ENCODE measurements at places on chromosomes 5 and 9.

- H3K27ac ChIP-seq = no peak overlapping the region
- DNase-seq = peak; percentile 41
- H3K4me3 ChIP-seq = no peak overlapping the region
- H3K27me3 ChIP-seq = peaks cover 18% of the 10 kb centered on the region
These were observed 133.1 kb downstream of the DOCK8 start for GRCh38 chr9:347667-348292.

DNA sequence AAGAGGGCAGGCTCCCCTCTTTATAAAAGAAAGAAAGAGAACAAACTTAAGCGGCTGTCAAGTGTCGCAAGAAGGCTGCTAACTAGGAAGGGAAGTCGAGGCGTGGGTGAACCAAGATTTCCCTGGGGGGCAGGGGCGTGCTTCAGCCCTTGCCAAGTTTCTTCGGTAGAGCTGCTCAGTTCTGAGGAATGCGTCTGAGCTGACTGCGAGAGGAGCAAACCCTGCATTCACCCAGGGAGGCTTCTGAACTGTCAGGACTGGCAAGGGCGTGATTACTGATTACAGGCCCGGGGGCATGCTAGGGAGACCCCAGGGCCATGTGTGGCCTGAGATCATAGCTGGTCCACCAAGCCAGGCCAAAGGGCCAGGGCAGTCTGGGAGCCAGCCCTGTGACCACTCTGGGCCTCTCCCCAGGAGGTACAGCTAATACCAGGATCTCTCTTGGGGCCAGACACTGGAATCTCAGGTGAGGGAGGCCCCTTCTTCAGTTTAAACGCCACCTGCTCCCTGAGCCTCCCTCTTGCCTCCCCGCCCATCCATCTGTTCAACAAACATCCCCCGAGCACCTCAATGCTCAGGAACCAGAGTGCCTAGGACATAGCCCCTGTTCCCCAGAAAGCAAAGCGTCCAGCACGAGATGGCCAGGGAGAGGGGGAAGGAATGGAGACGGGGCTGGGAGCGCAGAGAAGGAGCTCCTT, 30.9 kb downstream of the SARDH start:
- no peaks in the 10 kb centered on the region for H3K36me3 ChIP-seq
- H3K27ac ChIP-seq = peak overlapping the region; percentile 23
- DNase-seq = peak; percentile 75
- H3K4me3 ChIP-seq = no peak overlapping the region

- H3K36me3 ChIP-seq = no peaks in the 10 kb centered on the region
- no peaks in the 10 kb centered on the region for H3K27me3 ChIP-seq
- H3K4me1 ChIP-seq = peaks cover 21% of the 10 kb centered on the region
These were observed 69.2 kb upstream of the RPS23 start for GRCh38 chr5:82347201-82347865.

DNA sequence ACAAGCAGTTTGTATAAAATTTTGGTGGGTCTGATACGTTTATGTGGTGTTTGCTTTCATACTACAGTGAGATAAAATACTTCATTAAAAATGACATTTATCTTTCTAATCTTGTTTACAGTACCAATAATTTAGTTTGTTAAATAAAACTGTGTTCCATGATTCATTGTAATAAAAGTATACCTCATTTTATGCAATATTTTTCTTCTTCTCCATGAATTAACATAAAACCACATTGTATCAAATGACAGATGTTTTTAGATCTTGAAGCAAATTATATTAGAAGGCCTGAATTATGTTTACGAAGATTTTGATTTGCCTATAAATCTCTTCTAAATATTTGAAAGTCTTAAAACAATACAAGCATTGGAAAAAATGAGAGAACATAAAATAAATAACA, 1443.0 kb upstream of the CDH6 start:
- no peak for DNase-seq
- no peak overlapping the region for H3K4me3 ChIP-seq
- H3K27me3 ChIP-seq = no peaks in the 10 kb centered on the region
- no peak overlapping the region for H3K27ac ChIP-seq
- H3K4me1 ChIP-seq = no peaks in the 10 kb centered on the region
- no peaks in the 10 kb centered on the region for H3K36me3 ChIP-seq

DNA sequence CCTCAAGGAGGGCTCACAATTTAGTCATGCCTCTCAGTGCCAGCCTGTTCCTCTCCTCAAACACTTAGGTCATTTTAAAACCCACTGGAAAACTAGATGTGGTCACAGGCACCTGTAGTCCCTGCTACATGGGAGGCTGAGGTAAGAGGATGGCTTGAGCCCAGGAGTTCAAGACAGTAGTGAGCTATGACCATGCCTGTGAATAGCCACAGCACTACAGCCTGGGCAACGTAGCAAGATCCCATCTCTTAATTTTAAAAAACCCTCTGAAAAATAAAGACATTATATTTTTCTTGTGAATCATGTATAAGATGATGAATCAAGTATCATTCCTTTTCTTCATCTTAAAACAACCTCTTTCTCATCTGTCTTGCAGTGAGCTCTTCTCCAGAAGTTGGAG, 45.8 kb downstream of the KLF4 start:
- H3K4me1 ChIP-seq = peaks cover 3% of the 10 kb centered on the region
- no peaks in the 10 kb centered on the region for H3K36me3 ChIP-seq
- no peak overlapping the region for H3K4me3 ChIP-seq
- no peak for DNase-seq

GRCh38 chr9:7234144-7234543, 476.4 kb downstream of the KDM4C start:
- H3K36me3 ChIP-seq = no peaks in the 10 kb centered on the region
- DNase-seq = peak; percentile 22

DNA sequence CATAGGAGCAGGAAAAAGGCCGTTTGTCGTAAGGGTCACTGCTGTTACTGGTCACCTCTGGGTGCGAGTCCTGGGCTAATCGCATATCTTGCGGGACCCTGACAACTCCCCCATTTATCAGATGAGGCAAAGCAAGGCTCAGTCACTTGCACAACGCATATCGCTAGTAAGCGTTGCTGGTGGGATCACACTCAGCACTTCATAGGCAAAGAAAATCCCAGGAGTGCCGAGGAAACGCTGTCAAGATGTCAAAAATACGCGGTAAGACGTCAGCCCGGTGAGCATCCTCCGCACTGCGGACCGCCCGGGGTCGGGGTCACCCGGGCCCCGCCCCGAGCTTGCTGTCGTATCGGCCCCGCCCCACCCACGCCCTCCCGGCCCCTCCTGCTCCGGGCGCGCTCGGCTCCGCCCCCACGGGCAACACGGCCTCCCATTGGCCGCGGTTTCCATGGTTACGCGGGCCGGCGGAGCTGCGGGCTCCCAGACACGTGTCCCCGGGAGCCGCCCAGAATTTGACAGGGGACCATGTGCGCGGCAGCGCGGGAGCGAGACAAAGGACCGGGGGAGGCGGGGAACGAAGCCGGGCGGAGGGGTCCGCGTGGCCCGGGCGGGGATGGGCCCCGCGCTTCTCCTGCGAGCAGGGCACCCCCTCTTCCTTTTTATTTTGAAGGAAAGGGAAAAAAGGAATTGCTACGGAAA, 80.2 kb upstream of the IER5L start:
- H3K27me3 ChIP-seq = peaks cover 10% of the 10 kb centered on the region
- peak; percentile 83 for DNase-seq
- no peak overlapping the region for H3K27ac ChIP-seq
- H3K36me3 ChIP-seq = no peaks in the 10 kb centered on the region
- peaks cover 5% of the 10 kb centered on the region for H3K4me1 ChIP-seq

GRCh38 chr5:59198365-59198764, 615.5 kb downstream of the RAB3C start:
- DNase-seq = no peak
- H3K36me3 ChIP-seq = no peaks in the 10 kb centered on the region
- H3K27me3 ChIP-seq = peaks cover 6% of the 10 kb centered on the region
- H3K4me1 ChIP-seq = no peaks in the 10 kb centered on the region

DNA sequence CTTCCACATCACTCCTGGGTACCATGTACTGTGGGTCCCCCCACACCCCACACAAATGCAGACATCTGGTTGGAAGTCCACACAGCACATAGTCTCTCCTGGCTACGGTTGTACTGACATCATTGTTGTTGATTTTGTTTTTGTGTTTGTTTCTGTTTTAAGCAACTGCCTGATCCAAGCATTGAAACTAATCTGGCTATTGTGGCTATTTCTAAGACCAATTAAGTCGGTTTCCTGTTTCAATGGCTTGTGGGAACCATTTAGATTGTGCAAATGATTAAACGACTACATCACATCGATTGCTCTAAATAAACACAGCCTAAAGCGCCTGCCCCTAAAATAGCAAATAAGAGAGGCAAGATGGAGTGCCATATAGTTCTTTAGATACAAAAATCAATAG, 226.8 kb upstream of the IRX4 start:
- no peaks in the 10 kb centered on the region for H3K27me3 ChIP-seq
- DNase-seq = no peak
- H3K27ac ChIP-seq = no peak overlapping the region
- no peaks in the 10 kb centered on the region for H3K36me3 ChIP-seq
- no peaks in the 10 kb centered on the region for H3K4me1 ChIP-seq
- H3K4me3 ChIP-seq = no peak overlapping the region

- no peak overlapping the region for H3K4me3 ChIP-seq
- no peaks in the 10 kb centered on the region for H3K36me3 ChIP-seq
- no peaks in the 10 kb centered on the region for H3K4me1 ChIP-seq
- peak; percentile 50 for DNase-seq
- no peak overlapping the region for H3K27ac ChIP-seq
These were observed 113.6 kb downstream of the DEPDC1B start for GRCh38 chr5:60586307-60586901.

DNA sequence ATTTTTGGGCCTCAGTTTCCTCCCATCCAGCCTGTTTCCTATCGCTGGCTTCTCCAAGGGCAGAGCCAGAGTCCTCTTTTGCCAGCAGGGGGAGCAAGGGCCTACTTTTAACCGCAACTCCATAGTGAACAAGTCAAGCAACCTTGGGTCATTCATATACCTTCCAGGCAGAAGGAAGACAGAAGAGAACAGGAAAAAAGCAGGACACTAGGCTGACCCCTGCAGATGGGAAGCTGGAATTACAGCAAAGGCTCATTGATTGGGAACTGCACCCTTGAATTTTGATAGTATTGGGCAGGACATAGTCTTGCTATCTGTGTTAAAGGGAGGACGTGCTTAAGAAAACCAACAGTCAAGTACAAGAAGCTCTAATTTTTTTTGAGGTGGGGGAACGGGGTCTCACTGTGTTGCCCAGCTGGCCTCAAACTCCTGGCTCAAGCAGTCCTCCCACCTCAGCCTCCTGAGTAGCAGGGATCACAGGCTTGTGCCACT, 30.1 kb downstream of the QRFP start:
- peaks cover 8% of the 10 kb centered on the region for H3K4me1 ChIP-seq
- peaks cover 47% of the 10 kb centered on the region for H3K36me3 ChIP-seq
- DNase-seq = peak; percentile 89
- no peaks in the 10 kb centered on the region for H3K27me3 ChIP-seq
- no peak overlapping the region for H3K4me3 ChIP-seq
- H3K27ac ChIP-seq = no peak overlapping the region

GRCh38 chr9:133490865-133491655, 12.2 kb upstream of the SLC2A6 start:
- no peak overlapping the region for H3K4me3 ChIP-seq
- H3K36me3 ChIP-seq = no peaks in the 10 kb centered on the region
- peaks cover 4% of the 10 kb centered on the region for H3K4me1 ChIP-seq
- no peak overlapping the region for H3K27ac ChIP-seq
- no peak for DNase-seq

DNA sequence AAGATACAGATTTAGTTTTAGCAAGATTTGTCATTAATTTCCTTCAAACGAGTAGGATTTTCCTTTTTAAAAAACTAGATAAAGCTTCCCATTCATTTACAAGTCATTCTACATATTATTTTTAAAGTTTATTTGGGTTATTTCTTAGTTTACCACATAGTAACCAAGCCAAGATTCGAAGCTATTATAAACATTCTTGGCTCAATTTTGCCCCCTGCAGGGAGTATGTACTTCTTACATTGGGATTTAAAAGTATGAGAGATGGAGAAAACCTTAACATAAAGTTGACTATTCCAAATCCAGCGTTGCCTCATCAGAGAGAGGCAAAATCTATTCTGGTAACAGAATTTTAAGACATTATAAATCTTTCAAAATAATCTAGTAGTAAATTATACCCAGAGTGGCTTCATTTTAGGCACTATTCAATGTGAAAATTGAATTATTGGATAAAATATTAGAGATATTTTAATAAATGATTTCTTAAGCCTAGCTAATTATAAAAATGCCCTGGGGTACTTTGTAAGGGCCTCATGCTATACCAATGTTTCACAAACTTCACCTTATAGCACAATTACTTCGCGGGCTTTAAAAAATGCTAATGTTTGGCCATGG, 39.1 kb downstream of the FBN2 start:
- no peak overlapping the region for H3K27ac ChIP-seq
- H3K4me1 ChIP-seq = peaks cover 4% of the 10 kb centered on the region
- H3K4me3 ChIP-seq = no peak overlapping the region

DNA sequence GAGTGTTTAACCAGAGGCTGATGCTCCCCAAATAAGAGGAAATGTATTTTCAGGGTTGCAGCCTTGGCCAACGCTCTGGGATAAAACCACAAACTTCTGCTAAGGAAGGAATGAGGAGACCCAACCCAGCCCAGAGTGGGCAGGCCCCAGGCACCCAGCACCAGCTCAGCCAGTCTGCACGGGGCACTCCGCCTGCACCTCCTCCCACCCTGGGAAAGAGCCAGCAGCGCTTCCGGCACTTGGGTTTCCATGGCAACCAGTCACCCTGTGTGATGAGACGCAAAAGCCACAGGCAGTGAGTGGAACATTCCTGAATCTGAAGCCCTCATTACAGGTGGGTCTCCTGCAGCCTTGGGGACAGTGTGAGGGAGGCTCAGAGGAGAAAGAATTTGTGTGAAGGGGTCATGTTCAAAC, 85.2 kb upstream of the ZBTB43 start:
- H3K4me3 ChIP-seq = no peak overlapping the region
- H3K27me3 ChIP-seq = peaks cover 43% of the 10 kb centered on the region
- no peaks in the 10 kb centered on the region for H3K4me1 ChIP-seq
- peak; percentile 25 for DNase-seq
- no peaks in the 10 kb centered on the region for H3K36me3 ChIP-seq

- no peaks in the 10 kb centered on the region for H3K4me1 ChIP-seq
- no peaks in the 10 kb centered on the region for H3K27me3 ChIP-seq
- peaks cover 2% of the 10 kb centered on the region for H3K36me3 ChIP-seq
These were observed 4.9 kb downstream of the MRPL22 start for GRCh38 chr5:154945695-154946301.

DNA sequence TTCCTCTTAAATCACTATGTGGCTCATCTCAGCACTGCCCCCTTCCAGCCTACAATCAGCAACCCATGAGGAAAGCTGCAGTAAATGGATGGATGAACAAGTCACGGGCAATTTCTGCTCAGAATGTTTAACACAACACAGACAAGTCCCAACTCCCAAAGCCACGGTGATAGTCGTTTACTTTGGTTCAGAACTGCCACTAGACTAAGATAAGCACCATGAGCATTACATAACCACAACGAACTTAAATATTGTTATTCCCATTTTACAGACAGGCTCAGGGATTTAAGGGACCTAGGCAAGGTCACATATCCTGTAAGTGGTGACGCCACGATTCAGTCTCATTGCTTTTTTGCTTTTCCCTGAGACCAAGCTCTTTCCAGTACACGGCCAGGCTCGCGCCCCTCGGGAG, 2.0 kb upstream of the SMIM27 start:
- no peaks in the 10 kb centered on the region for H3K36me3 ChIP-seq
- DNase-seq = peak; percentile 53
- no peaks in the 10 kb centered on the region for H3K4me1 ChIP-seq
- H3K4me3 ChIP-seq = peak overlapping the region; percentile 94

- DNase-seq = no peak
- H3K27ac ChIP-seq = no peak overlapping the region
- H3K27me3 ChIP-seq = no peaks in the 10 kb centered on the region
- no peaks in the 10 kb centered on the region for H3K36me3 ChIP-seq
These were observed 118.7 kb downstream of the AUH start for GRCh38 chr9:91243029-91243428.

- no peak overlapping the region for H3K27ac ChIP-seq
- H3K36me3 ChIP-seq = no peaks in the 10 kb centered on the region
- no peaks in the 10 kb centered on the region for H3K4me1 ChIP-seq
- DNase-seq = no peak
These were observed 164.1 kb downstream of the ASTN2 start for GRCh38 chr9:117250610-117251215.

All from IMR-90 (cell line).